ENCODE measurements at places on chromosomes 7 and 10.

GRCh38 chr7:43481902-43482678 is 100.8 kb upstream of the STK17A start:
- DNase-seq: peak; percentile 52

- no peak for DNase-seq
These were observed 92.0 kb upstream of the RET start for GRCh38 chr10:42984761-42985325.

- DNase-seq: no peak
These were observed 522.0 kb upstream of the LRRN3 start for GRCh38 chr7:110568932-110569331.

GRCh38 chr7:38920731-38921130 is 11.7 kb upstream of the VPS41 start:
- no peak for DNase-seq

GRCh38 chr7:141014125-141014523 is 628 bp downstream of the MRPS33 start:
- DNase-seq: no peak

DNA sequence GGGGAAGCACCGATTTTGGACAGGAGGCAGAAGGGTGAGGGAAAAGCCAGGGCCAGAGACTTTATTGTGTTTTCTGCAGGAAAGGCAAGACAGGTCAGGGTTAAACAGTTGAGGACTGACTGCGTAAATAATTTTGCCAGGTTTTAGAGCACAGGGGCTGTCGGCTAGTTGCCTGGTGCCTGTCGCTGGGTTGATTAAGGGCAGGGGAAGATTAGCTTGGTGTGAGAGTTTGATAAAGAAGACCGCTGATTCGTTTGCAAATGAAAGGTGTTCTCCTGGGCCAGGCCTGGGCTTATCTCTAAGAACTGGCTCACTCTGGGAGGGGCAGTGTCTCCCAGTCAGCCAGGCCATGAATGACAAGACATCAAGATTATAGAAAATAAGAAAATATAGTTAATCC is 75.6 kb downstream of the SLC37A3 start:
- DNase-seq: no peak

DNA sequence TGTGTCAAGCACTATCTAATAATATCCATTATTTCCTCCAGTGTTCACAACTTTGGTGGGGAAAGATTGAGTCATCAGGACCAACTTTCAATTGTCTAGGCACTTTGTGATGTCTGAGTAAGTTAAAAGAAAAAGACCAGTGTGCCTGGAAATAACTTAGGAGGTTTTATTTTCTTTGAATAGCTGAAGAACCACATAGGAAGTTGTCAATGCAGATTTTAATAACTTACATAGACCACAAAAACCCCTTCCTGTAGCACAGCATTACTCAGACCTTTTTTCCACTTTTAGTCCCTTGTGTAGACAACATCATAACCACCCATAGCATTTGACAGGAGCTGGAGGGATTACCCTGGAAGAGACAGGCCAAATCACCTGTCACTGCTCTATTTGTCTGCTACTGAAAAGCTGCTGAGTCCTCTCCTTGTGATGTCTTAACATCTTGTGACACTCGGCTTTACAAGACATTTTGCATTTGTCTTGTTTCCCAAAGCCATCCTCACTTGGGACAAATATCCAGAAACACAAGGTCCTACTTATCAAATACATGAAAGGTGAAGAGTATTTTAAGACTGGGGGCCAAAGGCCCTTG is 241.5 kb upstream of the PTER start:
- DNase-seq: no peak

GRCh38 chr7:101488826-101489572 is 126.3 kb downstream of the COL26A1 start:
- DNase-seq: no peak

- DNase-seq: peak; percentile 69
These were observed 438.1 kb upstream of the NRP1 start for GRCh38 chr10:33772370-33773252.

DNA sequence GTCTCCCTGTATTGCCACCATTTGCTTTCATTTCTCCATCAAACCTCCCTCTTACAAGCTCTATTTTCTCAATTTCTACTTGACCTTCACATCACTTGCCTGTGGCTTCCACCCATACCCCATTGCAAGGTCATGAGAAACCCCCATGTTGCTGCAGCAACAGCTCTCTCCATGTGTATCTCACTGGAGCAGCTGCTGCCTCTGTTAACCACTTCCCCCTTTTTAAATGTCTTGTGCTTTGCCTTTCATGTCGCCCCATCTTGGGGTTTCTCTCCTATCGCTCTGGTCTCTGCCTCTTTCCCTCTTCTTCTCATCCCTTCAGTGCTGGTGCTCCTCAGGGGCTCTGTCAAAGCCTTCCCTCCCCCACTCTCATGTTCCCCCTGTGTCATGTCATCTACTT is 148.8 kb downstream of the CHN2 start:
- no peak for DNase-seq

DNA sequence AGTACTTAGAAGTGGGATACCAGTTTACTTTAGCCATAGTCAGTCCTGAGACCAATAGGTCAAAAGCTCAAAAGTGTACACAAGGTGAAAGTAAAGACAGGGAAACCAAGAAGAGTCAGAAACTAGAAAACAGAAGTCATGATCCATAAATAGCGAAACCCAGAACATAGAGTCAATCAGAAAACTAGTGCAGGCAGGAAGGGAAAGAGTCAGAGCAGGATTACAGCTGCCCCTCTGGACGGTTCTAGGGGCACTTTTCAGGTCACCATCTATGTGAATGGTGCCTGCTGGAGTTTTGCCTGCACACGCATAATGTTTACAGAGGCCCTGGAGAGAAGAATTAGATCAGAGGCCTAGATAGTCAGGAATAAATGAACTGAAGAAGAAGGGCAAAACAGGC is 22.4 kb upstream of the DMTF1 start:
- no peak for DNase-seq

DNA sequence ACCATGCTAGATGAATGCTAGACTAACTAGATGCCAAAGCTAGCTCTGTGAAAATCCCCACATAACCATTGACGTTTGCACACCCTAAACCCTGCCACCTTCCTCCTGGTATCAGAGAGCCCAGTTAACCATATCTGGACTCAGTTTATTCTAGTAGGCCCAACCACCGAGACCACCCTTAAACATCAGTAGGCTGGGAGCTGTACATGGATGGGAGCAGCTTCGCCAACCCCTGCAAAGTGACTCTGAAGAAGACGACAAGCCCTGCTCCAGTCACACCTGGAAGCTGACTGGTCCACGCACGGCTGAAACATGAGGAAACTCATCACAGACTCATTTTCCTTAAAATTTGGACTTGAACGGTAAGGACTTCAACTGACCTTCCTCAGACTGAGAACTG is 4.4 kb upstream of the CYREN start:
- DNase-seq: no peak

DNA sequence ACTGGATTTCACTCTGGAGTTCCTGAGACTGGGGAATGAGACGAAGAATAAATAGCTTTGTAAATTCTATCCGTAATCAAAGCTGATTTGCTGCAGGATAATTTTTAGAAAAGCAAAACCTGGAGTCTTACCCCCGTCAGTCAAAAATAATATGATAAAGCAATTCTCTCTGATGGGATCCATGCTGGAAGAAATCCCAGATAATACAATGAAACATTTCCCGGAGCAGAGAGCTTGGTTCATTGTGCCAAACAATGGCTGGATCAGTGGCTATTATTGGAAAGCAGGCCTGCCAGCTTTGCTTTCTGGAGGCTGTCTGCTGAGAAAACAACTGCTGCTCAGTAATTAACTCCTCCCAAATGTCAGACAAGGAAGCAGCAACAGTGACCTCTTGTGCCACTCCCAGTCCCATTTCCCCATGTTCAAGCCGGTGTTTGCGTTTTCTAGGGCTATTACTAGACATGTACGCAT is 609.4 kb upstream of the PCDH15 start:
- peak; percentile 90 for DNase-seq

DNA sequence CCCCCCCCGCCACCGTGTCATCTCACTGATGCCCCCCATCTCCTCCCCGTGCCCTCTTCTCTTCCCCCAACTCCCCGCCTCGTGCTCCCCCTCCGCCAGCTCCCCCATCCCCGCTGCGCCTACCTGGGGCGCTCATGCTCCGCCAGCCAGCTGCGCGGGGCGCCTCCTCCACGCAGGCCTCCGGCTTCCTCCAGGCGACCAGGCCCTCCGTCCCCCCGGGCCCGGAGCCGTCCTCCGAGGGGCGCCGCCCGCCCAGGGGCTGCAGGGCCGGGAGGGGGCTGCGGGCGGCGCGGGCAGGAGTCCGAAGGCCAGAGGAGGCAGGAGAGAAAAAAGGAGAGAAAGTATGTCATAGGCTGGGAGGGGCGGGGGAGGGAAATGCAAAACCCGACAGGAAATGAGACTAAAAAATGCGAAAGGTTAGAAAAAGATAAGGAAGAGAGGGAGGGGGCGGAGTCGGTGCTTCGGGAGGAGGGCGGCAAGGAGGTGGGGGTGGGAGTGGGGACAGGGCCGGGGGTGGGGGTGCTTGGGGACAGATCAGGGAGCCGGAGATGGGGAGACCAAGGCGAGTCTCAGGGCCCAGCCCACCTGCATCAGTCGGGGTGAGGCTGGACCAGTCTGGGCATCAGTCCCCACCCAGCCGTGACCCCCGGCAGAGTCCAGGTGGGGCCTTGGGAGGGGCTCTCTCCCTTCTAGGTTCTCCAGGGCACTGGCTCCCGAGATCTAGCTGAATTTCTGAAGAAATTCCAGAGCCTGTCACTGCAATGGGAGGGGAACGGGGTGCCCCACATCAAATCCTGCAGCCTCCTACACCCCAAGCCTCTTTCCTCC is at the start of gene CARD11:
Gene CARD11 (minus strand): TSS at position 324 of the 828 bp plus-strand sequence. CDS start 85,361 bp downstream, outside the sequence.
- no peak for DNase-seq

DNA sequence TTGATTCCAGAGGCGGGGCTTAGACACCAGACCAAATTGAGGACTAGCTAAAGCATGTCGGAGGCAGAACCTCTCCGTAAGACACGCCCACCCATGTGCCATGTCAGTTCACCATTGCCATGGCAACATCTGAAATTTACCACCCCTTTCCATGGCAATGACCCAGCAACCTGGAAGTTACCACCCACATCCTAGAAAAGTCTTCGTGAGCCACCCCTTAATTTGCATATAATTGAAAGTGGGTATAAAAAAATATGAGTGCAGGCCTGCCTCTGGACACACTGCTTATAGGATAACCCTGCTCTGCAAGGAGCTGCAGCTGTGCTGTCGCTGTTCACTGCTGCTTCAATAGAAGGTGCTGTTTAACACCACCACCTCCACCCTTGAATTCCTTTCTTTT is 28.0 kb downstream of the TMEM270 start:
- no peak for DNase-seq

DNA sequence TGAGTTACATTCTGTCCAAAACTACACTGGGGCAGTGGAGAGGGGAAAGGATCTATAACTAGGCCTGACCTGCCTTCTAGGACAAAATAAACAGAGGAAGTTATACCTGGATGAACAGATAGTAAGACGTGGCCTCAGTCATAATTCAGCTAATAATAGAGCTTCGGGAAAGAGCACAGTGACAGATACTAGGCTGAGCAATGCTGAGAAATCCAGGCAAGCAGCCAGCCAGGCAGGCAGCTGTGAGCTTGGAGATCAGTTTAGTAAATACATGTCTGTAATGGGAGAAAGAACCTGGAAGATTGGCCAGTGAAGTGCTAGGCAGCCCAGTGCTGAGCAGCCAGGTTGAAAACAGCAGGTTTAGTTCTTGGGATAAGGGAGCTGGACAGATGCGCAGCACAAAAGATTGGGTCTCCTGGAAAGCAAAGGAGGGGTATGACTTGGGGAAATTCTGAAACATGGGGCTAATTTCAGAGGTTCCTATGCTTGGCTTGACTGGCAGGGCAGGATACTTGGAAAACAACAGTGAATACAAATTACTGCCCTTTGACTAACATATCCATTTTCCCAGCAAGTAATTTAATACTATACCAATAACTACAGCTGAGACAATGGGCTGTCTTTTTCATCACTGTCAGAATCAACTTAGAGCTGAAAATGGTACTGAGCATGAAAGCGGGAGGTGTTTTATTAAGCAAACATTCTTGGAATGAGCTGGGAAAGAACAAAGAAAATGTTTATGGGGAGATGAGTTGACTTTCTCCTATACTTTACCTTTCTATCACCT is 140.8 kb downstream of the DGKB start:
- peak; percentile 84 for DNase-seq

GRCh38 chr7:29063236-29063635 is 83.1 kb downstream of the CPVL start:
- no peak for DNase-seq

DNA sequence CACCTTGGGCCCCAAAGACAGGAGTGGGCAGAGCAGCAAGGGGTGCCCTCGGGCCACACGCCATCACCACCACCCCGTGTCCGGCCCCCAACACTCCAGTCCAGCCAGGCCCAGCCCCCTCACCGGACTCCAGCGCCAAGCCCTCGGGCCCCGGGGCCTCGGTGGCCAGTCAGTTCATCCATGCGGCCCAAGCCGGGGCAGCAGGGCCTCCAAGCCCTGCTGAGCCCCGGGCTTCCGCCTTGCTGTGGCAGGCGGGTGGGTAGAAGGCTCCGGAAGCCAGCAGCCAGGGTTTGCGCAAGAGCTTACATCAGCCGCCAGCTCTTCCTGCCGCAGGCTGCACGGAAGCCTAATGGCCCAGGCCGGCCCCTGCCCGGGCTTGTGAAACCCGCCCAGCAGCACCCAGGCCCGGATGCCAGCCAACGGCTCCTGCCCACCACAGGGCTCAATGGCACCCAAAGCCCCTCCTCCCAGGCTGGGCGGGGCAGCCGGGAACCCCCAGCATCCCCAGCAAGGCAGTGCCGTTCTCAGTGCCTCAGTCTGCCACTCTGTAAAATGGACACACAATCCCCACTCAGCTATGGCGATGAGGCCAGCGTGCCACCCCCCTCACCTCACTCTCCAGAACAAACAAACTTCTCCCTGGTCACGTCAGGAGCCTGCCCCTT is 26.5 kb downstream of the TNRC18 start:
- DNase-seq: peak; percentile 84

DNA sequence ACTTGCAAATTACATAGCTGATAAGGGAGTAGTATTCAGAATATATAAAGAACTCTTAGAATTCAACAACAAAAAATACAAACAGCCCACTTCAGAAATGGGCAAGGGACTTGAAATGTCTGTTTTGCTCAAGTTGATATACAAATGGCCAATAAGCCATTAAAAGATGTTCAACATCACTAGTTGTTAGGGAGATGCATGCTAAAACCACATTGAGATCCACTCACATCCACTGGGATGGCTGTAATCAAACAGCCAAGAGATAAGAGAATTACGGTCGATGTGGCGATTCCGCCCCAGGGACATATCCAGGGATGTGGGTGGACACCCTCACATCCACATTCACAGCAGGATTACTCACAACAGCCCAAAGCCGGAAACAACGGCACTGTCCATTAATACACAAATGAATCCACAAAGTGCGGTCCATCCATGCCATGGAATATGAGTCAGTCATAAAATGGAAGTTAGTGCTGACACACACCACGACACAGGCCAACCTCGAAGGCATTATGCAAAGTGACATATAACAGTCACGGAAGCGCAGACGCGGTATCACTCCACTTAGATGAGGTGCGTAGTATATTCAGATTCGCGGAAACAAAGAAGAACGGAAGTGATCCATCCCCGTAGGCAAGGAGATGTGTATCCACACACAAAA is 227.8 kb downstream of the DNAJB6 start:
- no peak for DNase-seq
